KG1 (cell line): ENCODE measurements at places on chromosomes 16 and 17.

- DNase-seq: no peak
Measured at GRCh38 chr16:10862438-10862837, 14.6 kb upstream of the CIITA start.

GRCh38 chr17:43129671-43130010 is 4.5 kb upstream of the BRCA1 start:
- DNase-seq: no peak

DNA sequence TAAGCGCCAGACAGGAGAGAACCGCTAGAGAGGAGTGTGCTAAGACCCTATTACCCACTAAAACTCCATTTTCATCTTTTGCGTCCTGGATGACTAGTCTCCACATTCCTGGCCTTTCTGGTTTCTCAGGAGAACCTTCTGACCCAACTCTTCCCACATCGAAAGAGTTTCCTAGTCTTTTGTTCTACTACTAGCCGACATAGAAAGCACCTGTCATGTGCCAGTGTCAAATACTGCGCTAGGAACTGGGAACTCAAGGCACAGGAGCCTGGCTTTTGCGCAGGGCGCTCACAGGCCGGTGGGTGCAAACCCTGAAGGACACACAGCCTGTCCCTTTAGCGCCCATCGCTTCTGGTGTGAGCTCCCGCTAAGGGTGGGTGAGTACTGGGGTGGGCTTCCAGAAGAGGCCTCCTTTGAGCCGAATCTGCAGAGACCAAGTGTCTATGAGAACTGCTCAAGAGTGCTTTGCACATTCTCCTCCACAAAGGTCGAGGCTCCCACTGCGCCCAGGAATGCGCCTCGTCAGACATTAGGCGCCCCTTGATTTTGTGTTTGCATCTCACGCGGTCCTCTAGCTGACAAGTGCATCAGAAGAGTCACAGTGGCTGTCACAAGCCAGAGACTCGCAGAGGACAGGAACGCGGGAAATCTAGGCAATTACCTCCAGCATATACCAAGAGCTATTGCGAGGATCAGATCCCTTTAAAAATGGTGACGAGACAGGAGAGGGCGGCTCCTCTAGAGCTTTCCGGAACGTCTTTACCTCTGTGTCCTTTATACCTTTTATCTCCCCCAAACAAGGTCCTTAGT is 2.0 kb upstream of the PSMB3 start:
- DNase-seq: no peak

GRCh38 chr16:15721018-15721417 is 71.0 kb downstream of the NDE1 start:
- DNase-seq: no peak

GRCh38 chr17:4594931-4595684 is 10.8 kb downstream of the SMTNL2 start:
- no peak for DNase-seq

- no peak for DNase-seq
Measured at GRCh38 chr16:27879601-27880247, 183.8 kb downstream of the GSG1L start.

GRCh38 chr17:62966426-62967204 is 580 bp downstream of the TANC2 start:
- DNase-seq: no peak

GRCh38 chr17:71464751-71465150 is 656.1 kb upstream of the SOX9 start:
- no peak for DNase-seq

- DNase-seq: no peak
Measured at GRCh38 chr16:6977916-6978315, 354.7 kb upstream of the RBFOX1 start.

GRCh38 chr17:82658331-82658730 is 10.1 kb upstream of the WDR45B start:
- no peak for DNase-seq

GRCh38 chr16:88880226-88881006 is 14.0 kb upstream of the PABPN1L start:
- no peak for DNase-seq

DNA sequence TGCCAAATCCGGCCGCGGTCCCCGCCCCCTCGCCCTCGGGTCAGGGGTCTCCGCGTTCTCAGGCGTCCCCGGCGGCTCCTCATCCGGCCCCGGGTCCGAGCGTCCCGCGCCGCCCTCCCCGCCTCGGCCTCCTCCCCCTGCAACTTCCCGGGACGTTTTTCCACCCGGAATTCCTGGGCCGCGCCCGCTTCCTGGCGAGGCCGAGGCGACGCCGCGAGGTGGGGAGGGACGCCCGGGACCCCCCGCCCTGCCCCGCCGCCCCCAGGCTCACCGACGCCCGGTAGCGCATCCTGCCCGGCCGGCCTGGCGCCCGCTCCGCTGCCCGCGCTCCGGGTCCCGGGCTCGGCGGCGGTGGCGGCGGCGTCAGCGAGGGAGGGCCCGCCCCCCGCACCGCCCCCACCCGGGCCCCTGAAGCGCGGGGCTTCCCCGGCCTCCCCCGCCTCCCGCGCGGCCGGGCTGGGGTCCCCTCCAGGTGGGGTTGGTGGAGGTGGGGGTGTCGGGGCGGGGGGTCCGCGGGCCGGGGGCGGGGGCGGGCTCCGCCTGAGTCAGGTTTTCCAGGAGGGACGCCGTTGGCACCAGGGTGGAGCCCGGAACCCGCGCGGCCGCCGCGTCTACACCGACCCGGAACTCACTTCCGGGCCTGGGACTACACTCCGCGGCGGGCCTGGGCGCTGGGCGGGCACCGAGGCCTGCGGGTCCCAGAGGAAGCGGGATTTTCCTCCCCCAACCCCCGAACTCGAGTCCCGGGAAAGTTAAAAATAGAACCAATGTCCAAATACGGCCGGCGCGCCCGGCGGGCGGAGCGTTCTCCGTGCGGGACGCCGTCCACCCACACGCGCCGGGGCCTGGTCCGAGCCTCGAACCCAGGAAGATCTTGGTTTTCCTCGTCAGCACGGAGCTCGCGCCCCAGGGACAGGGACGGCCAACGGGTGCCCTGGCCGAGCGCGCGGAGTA is 6.8 kb downstream of the MYO1C start:
- DNase-seq: no peak

DNA sequence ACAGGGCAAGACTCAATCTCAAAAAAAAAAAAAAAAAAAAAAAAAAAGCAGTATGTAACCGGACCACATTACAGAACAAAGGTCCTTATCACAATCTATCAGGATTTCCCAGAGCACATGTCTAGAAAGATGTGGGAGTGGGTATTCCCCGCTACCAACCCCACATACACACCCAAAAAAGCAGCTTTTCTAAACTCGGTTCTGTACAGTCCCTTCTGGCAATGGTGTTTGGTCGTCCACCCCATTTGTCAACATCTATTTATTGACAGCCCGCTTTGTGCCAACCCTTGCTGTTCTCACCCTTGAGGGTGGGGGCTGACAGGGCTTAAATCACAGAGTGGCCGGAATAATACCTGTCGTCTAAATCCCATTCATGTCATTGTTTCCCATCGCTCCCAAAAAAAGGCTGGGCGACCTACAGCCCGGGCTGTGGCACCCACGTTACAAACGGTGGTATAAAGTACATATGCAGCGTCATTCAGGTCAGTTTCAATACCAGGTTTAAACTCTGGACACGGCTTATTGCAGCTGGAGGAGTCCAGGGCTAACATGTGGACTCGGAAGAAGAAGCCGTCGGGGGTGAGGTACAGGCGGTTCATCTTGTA is 3.6 kb downstream of the C17orf58 start:
- DNase-seq: no peak

- DNase-seq: no peak
Measured at GRCh38 chr16:77969861-77970260, 52.5 kb upstream of the CLEC3A start.

- DNase-seq: no peak
Measured at GRCh38 chr17:57714665-57715180, 30.4 kb downstream of the CCDC182 start.

DNA sequence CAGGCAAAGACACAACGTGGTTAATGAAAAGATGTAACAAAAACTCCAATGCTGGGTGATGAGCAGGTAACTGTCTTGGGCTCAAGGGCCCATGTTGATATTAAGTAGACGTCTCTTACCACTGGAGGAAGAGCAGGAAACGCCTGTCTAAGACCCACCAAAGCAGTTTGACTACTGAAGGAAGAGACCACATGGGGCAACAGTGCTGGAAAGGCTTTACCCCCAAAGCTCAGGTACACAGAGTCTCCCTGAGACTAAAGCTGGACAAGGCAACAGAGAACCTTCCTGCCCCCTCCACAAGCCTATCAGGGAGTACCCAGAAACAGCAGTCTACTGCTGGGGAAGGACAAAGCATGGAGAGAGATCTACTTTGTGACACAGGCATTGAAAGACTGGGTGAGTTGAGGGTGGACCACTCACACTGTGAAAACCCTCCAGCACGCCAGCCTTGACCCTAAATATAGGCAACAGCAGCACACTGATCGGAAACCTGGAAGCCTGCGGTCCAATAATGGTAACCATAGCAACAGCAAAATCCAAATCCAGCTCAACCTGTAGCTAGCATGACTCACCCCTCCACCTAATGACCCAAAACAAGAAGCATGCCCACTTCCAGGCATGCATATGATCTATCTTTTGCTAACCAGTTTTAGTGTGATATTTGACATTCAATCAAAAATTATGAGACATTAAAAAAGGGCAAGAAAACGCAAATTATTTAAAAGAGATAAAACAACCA is 270.5 kb upstream of the SDK2 start:
- DNase-seq: no peak

GRCh38 chr16:28549301-28549899 is 4.3 kb upstream of the SGF29 start:
- peak; percentile 32 for DNase-seq

DNA sequence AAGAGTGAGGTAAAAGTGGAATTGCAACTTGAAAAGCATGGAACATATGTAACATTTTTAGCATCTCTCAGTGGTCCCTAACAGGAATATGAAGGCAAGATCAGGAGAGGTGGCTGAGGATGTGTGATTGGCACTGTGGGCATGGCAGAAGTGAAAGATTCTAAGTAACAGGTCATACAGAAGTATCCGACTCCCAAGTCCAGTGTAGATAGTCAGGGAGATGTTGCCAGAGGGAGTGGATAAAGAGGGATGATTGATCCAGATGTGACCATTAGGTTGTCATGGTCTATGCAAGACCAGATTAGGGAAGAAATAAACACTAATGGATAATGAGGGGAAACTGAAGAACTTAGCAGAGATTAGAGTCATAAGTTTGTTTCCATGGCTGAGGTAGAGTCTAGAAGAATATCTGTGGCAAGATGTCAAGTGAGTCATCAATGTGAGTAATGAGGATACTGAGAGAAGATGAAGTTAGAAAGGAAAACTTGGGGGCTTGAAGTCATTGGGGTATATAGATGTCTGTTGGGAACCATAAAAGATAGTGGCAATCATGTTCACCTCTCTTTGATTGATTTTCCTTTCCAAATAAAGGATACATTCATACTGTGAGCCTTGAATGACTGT is 23.9 kb upstream of the CAPNS2 start:
- no peak for DNase-seq

DNA sequence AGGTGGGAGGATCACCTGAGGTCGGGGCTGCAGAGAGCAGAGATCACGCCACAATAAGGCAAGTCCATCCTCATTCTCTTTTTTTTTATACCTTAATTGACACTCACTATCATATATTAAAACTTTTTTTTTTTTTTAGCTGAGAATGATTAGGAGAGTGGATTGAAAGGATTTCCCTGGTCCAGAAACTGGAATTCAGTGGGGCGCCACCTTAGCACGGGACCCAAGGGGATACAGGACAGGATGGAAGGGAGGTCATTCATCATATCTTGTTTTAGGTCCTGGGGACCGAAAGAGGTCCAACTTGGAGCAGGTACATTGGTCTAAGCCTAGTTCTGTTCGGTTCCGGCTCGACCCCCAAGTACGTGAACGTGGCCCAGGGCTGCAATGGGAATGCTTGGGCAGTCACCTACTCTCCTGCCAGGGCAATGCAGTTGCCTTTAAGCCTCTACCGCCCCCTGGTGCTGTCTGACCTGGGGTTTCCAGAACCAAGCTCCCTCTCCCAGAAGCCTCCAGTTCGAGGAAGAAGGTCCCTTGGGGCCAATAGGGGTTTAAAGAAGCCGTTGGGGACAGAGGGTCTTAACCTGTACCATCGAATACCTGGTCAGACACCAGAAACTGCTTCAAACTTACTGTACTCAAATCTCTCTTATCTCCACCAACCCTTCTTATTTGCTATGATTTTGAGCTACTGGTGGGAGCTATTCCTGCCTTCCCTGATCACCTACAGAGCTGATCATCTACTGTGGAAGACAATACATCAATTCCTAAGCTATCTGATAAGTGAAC is 19.9 kb upstream of the GPATCH8 start:
- DNase-seq: peak; percentile 43

DNA sequence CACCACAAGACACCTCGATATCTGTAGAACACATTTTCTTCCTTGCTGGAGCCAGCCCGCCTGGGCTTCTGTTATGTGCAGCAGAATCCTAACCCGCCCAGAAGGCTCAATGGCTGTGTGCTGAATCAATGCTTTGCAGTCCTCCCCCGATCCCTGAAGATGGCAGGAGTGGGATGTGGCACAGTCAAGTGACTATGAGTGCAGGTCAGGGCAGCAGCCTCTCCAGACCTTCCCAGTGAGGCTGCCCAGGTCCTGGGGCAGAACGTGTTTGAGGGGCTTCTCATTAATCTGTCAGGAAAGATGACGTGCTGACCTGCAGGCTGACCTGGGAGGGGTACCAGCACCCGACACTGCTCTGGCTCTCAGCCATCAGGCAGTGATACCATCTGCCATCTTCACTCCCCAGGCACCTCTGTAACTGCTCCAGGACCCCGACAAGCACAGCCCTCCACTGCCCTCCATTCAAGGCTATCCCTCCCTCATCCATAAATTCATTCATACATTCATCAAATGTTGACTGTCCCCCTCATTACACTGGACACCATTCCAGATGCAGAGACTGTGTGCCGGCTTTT is 35.2 kb downstream of the LRRC75A start:
- no peak for DNase-seq

DNA sequence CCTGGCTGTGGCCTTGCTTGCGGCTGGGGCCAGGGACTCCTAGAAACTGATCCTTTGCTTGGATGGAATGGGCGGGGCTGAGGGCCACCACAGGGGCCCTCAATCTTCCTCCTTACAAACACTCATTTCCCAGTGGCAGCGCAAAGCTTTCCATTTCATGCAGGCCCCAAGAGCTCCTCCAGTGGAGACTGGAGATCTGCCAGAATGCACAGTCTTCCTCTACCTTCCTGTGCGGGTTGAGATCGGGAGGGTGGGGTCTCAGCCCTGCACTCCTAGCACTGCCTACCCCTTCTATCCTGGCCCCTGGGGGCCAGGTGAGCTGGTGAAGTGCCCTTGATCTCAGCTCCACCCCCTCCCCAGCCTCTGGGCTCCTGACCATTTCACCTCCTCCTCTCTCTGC is 1.7 kb downstream of the NRN1L start:
- DNase-seq: no peak

DNA sequence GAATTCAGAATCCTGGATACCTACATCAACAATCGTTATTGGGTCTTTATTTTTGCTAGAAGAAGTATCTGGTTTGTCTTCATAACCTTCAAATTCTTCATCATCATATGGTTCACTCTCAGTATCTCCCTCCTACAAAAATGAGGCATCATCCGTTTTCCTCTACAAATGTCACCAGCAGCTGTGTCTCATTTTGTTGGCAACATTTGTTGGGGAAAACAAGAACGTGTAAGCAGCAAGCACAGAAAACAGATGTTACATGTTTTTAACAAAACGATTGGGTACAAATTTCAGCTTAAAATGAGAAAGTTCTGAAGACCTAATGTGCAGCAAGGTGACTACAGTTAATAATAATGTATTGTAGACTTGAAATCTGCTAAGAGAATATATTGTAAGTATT is 8.7 kb downstream of the CCDC47 start:
- DNase-seq: no peak

- no peak for DNase-seq
Measured at GRCh38 chr17:81064678-81065475, 29.9 kb downstream of the BAIAP2 start.
